ENCODE measurements at places on chromosomes 2 and 18.

GRCh38 chr18:36772241-36772723, 56.5 kb downstream of the TPGS2 start:
- DNase-seq = no peak

GRCh38 chr18:35618696-35619095, 37.2 kb downstream of the GALNT1 start:
- peak; percentile 47 for DNase-seq

GRCh38 chr18:23108496-23108895, 26.8 kb upstream of the CABLES1 start:
- no peak for DNase-seq

GRCh38 chr2:205535001-205535400, 147.3 kb upstream of the NRP2 start:
- DNase-seq = no peak

DNA sequence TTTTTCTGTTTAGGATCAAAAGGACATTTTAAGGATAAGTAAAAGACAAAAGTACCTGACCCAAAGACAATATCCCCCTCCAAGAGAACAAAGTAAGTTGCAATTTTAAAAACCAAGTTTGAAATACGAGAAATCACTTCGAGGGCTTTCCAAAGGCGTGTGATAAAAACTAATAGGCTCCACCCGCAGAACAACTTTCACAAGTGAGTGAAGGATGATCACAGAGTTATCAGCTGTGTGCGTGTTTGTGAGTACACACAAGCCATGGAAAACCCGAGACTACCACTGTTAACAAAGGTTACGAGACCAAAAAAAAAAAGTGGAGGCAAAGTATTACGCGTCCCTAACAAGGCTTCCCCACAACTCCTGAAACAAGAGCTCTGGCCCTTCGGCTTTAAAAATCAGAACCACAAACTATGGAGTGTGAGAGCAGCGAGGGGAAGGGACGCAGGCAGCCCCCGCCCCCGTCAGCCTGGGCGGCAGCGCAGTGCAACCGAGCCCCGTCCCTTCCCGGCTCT, 719 bp downstream of the SMAD2 start:
- DNase-seq = no peak

- peak; percentile 94 for DNase-seq
Measured at GRCh38 chr2:131682122-131682944, 154.6 kb downstream of the CCDC74A start.

DNA sequence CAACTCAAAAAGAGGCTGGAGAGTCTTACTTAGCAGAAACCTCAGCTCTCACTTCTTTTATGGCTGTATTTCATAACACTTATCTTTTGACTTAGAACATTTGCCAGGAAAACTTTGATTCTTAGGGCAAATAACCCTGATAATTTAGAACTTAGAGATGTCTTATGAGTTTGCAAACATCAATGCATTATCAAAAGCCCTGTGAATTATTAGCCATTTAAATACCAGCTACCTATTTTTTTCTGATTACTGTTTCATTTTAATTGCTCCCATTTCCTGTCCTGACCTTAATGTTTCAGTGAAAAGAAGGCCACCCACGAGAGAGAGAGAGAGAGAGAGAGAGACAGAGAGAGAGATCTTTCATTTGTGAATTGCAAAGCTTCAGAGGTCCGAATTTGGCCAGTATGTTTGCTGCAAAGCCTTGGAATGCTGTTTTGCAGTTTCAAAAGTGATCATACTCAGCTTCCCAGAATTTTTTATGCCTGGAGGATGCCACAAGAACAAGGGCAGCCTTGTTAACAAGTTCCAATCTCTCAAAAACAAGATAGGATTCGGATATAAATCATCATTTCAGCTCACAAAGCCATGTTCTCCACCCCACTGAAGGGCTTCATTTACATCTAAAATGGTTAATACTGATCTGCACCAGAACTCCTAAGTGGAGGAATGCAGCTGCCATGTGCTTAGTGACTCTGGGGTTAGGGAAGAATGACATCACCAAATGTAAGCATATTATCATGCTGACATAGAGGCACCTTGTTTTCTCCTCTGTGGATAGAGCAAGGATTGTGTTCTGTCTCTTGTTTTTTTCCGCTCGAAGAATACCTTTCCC, 478.2 kb downstream of the ARHGAP15 start:
- DNase-seq = peak; percentile 8

- DNase-seq = no peak
Measured at GRCh38 chr2:241193271-241193670, 4.8 kb downstream of the ANO7 start.

Data from fibroblast of skin of back (primary cell).